Brain pericyte (primary cell): ENCODE measurements at places on chromosomes 6 and 20.

DNA sequence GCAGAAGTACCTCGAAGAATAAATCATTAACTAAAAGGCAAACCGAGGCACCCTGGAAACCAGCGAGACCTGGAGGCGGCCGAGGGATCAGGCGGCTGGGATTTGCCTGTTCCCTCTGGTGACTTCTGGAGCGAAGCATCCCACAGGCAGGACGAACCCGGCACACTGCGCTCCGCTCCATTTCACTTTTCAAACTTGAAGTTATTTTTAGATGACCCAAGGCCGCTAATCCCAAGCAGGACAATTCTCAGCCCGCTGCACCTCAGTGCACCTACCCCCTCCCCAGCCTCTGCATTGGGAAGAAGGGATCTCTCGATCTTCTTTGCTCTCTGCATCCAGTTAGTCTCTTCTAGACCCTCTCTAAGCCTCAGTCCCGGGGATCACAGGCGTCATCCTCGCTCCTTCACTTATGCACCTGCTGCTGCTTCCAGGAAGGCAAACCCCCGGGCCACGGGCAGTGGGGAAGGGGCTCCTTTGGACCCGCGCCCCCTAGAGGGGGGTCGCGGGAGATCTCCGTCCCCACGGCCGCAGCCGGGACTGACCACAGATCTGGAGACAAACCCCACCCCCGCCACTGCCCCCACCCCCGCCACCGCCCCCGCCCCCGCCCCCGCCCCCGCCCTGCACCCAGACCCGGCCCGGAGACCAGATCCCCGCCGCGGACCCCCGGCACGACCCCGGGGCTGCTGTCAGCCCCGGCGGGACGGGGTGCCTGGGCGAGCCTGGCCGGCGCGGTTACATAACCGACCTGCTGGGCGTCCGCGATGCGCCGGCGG, 636 bp downstream of the RCAN2 start:
- no peak for DNase-seq

DNA sequence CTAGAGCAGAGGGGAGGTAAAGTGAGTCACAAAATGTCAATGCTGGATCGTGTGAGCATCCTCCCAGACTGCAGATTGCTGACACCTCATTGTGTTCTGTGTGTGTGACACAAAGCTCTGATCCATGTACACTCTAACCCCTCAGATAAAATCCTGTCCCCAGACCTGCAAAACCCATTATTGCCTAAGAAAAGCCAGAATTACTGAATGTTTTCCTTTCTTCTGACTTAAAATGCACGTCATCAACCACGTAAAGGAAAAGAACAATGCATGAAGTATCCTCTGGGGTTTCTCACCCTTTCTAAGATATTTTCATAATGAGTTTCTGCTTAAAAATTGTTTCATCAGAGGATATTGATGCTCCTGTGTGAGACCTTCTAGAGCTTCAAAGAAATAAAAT, 218.0 kb upstream of the PREP start:
- DNase-seq = no peak

- no peak for DNase-seq
Measured at GRCh38 chr6:144027932-144028587, 20.0 kb upstream of the PLAGL1 start.

GRCh38 chr6:31814677-31815024, 432 bp downstream of the HSPA1L start:
- peak; percentile 79 for DNase-seq

- DNase-seq = no peak
Measured at GRCh38 chr20:50098259-50098658, 14.7 kb downstream of the UBE2V1 start.

GRCh38 chr6:11584244-11584643, 46.7 kb downstream of the TMEM170B start:
- no peak for DNase-seq

DNA sequence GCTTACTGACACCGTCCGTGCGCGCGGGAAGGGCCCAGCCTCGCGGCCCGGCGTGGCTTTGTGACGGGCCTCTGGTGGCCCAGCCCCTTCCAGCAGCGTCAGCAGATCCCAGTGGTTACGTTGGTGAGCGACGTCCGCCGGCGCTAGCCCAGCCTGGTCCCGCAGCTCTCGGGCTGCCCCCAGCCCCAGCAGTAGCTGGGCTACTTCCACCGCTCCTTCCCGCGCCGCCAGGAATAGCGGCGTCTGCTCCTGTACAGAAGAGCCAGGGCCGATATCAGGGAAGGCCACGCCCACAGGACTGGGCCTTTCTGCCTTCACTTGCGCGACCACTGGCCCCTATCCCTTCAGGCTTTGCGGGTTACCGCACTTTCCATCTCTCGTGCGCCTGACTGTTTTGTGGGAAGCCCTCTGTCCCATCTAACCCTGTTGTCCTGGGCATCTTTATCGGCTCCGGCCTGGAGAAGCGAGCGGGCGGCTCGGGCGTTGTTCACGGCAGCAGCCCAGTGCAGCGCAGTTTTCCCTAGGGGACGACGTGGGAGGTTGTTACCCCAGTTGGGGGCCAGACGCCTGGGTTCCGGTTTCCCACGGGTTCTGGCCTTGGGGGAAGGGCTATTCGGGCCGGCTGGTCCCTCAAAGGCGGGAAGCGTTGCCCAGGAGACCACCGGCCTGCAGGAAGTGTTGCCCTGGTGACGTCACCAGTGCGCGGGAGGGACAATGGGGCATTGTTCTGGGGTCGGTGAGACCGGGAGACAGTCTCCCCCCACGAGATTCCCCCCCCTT, 3.6 kb upstream of the GPSM3 start:
- DNase-seq = no peak

DNA sequence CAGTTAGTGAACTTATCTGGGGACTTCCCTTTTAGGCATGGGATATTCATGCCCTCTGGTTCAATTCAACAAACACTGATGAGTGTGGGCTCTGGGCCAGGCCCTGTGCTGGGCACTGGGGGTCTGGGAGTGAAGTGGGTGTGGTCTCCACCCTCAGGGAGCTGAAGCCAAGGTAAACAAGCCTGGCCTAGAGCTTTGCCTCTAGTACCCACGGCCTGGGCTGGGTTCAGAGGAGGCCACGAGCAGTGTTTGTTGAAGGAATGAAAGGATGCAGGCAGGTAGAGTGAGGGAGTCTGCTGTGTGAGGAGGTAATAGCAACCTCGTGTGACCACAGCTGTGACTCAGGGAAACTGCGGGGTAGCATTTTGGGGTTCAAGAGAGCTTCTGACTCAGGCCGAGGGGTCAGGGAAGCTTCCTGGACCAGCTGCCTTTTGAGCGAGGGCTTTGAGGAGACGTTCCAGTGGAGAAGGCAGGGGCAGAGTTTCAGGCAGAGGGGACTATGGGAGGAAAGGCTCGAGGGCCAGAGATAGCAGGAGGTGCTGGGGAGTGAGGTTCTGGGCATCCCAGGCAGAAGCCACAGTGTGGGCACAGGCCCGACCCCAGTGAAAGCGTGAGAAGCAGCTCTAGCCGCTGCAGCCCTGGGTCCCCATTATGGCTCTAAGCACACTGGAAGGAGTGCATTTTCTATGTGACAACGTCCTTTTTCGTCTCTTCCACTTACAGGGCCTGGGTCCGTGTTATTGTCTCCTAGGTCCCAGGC, 5.6 kb downstream of the MYLK2 start:
- no peak for DNase-seq

DNA sequence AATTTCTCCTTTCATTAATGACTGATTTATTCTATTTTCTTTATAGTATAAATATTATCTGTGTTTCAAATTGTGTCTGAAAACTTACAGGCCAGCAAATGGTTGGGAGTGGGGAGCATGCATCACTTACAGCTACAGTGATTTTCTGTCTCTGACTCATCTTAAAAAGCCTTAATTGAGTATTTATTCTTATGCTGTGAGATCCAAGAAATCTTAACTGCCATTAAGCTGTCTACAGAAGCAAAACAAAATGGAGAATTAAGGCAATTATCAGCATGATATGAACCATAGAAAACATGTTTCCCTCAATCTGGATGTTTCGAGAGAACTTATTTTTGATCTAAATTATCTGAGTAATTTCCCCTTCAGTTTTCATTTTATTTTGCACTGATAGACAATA, 831.2 kb downstream of the KIF16B start:
- no peak for DNase-seq

GRCh38 chr6:31874084-31874670, 4.6 kb downstream of the SLC44A4 start:
- no peak for DNase-seq

DNA sequence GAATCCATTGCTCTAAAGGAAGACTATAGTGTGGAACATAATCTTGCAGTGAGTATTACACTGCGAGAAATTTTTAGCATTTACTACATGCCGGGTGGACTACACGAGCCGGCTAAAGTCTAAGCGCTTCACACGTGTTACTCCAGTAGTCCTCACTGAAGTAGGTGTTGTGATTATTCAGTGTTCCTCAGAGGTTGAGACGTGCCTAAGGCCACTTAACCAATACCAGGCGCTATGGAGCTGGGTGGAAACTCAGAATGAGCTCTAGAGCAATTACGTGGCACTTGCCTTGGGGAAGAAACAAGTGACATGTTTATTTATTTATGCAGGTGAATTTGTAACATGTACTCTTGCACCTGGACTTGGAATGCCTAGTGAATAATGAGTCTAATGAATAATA, 46.4 kb downstream of the SASH1 start:
- DNase-seq = no peak

DNA sequence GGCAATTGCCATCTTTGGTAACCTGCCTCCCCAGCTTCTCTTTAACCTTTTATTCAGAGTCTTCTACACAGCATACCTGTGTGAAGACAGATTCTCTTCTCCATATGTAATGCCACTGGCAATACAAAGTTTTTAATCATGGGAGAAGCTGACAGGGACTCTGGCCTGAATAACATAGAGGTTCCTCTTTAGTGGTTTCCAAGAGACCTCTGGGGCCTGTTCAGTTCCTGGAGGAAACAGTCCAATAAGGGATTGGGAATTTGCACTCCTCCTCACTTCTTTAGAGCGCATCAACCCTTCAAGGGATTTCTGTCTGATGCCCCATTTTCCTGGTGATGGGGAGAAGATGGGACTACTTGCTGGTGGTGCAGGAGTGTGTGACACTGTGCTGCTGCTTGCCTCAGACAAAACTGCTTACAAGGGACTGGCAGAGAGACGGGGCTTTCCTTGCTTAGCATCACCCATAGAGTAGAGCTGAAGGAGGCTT, 1.4 kb downstream of the RIMS1 start:
- DNase-seq = no peak

DNA sequence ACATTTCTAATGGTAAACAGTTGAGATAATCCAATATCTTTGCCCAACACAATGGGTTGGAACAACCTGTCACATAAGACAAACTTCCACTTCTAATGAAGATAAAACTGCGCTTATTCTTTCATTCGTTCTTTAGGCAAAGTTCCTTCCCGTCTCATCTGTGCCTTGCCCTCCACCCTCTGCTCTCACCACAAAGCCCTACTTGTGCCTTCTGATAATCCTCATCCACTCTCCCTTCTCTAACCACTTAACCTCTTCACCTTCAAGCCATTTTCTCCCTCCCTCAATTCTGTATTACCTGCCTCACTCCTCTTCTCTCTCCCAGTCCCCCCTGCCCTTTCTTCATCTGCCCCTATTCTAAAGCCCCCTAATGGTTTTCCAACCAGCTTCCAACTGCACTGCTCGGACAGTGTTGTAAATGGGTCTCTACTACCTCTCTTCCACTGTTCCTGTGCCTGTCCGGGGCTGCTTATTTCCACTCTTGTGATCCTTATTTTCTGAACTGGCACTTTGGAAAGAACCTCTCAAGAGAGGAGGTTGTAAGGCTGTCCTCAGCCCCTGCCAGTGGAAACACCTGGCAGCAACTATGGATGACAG, 62.9 kb upstream of the MYB start:
- DNase-seq = no peak

DNA sequence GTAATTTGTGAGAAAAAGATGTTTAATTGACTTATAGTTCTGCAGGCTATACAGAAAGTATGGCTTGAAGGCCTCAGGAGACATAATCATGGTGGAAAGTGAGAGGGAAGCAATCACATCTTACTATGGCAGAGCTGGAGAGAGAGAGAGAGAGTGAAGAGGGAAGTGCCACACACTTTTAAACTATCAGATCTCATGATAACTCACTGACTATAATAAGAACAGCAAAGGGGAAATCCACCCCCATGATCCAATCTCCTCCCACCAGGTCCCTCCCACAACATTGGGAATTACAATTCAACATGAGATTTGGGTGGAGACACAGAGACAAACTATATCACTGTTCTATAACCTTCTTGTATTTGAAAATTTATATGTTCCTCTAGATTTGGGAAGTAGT, 117.2 kb upstream of the BMP5 start:
- no peak for DNase-seq

GRCh38 chr20:57326667-57327455, 2.7 kb upstream of the SPO11 start:
- no peak for DNase-seq

DNA sequence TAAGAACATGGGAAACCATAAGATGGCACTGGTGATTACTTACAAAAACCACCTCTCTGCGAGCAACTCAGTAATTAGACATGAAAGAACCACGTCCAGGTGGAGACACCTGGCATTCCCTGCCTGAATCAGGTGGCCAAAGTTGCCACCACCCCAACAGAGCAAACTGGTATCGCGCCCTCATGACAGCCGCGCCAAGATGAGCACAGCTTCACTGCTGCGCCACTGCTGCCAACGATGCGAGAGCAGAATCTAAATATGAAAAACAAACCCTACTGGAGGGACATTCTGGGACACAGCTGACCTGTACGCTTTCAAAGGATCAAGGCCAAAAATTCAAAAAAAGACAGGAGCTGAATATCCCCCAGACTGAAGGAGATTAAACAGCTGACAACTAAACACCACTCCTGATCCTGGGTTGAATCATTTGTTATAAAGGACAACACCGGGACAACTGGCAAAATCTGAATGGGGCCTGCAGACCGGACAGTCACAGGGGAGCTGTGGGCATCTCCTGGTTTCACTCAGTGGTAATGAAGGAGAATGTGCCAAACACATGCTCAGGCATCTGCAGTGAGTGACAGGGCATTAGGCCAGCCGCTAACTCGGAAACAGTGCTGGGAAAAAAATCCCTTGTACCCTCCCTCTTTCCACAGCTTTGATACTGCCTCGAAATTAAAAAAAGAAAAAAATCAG, 17.4 kb downstream of the CST7 start:
- DNase-seq = no peak

DNA sequence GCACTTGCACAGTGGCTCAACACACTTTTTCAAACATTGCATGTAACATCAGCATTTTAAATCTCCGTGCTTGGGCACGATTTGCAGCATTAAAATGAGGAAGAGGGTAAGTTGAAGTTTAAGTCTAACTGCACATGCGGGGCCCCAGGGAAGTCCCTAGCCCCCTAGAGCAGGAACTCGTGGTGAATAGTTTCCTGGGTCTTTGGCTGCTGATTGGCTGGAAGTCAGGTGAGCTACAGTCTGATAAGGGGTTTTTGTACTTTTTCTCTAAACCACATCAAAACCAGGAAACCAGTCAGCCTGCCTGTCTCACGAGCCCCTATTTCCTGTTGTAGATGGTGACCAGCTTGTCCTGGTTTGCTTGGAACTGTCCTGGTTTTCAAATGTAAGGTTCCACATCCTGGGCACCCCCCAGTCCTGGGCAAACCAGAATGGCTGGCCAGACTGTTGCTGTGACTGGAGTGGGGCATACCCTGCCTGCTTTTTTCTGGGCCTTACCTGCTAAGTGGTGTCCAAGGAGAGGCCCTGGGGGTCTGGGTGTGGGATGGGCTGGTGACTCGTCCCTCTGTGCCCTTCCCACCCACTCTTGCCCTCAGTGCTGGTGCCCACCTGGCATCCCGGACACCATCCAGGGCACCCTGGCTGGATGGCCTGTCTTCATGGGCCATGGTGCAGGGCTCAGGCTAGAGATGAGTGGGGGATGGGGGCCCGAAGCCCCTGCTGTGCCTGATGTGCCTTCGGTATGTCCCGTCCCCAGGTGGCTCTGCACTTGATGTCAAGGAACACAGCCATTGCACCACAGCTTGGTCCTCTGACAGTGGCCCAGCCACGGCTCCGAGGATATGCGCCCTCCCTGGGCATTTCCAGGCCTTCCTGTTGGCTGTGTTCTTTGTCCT, 31.8 kb downstream of the SUN5 start:
- no peak for DNase-seq
